Dermis blood vessel endothelial cell (primary cell): ENCODE measurements at places on chromosomes 1 and 21. TPM values are rescaled to one million over a fixed set of nuclear protein-coding genes. Genes with fewer than 3 reads are reported as not detected.
A peak's percentile ranks its signal among the peaks of the same experiment; 100 is the strongest.

DNA sequence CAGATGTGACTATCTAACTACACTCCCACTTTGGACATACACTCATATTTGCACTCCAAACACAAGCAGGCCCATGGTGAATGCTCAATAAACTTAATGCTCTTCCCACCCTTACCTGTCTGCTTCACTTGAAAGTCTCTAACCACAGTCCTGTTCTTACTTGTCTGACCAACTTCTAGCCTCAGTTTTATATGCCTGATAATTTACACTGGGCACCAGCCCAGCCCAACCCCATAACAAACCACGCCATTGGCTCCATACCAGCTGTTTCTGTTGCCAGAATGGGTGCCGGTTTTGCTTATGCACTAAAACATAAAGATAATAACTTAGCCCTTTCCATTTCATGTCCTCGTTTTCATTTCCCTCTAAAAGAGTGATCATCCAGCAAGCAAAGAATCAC is 395.4 kb downstream of the NTNG1 start:
- no peak for DNase-seq

GRCh38 chr1:161071886-161072371 is 2.2 kb upstream of the ARHGAP30 start:
- peak; percentile 54 for DNase-seq

GRCh38 chr21:37700641-37701202 is 215.5 kb downstream of the KCNJ6 start:
- DNase-seq: peak; percentile 88

- no peak for DNase-seq
These were observed 11.7 kb upstream of the ZNF436 start for GRCh38 chr1:23381233-23381885.

DNA sequence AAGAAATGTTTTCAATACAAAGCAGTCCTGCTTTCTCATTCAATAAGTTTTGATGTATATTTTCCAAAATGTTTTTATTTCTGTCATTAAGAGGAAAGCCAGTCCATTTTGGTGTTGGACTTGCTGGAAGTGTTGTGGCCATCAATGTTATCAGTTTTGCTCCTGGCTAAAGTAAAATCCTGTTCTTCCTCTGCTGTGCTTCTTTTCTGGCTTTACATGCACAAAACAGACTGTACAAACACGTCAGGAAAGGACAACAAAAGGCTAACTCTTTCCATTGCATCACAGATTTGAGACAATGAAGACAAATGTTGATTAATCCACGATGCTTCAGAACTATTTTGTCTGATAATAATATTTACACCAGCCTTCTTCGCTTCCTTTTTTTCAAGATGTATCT is 735.4 kb downstream of the LTN1 start:
- peak; percentile 33 for DNase-seq

- DNase-seq: no peak
These were observed 1.2 kb downstream of the HSPG2 start for GRCh38 chr1:21935891-21936365.

DNA sequence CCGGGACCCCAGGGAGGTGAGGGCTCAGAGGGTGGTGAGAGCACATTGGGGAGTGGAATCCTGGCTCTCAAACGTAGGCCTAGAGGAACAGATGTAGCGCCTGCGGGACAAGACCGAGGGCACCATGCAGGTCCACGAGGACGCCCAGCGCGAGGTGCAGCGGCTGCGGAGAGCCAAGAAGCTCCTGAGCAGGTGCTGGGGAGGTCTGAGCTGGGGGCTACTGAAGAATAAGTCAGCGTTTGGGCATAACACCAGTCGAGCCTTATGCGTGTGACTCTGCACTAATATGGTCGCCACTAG is 2.6 kb upstream of the NBPF3 start:
- no peak for DNase-seq

DNA sequence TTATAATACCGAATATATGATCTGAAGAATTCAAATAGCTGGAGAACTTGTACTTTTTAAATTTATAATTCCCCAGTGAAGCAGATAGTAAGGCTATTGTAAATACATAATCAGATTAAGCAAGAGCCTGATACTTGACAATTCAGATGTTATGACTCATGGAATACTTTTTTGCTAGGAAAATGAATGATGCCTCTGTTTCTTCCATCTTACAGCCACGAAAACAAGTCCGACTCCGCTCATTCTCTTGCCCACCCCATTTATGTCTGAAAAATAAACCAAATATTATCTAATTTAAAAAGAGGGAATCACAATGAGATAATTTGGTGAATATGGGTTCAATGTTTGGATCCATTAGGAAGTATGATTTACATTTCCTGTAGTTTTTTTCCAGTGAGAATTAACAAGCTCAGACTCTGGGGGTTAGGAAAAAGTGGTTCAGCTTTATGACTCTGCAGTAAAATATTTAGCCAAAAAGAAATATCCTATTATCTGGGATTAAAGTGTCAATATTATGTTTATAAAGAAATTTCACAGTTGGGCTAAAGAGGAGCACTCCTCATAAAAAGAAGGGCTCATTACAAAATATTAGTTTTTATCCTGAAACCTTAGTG is 50.4 kb upstream of the DAB1 start:
- no peak for DNase-seq

DNA sequence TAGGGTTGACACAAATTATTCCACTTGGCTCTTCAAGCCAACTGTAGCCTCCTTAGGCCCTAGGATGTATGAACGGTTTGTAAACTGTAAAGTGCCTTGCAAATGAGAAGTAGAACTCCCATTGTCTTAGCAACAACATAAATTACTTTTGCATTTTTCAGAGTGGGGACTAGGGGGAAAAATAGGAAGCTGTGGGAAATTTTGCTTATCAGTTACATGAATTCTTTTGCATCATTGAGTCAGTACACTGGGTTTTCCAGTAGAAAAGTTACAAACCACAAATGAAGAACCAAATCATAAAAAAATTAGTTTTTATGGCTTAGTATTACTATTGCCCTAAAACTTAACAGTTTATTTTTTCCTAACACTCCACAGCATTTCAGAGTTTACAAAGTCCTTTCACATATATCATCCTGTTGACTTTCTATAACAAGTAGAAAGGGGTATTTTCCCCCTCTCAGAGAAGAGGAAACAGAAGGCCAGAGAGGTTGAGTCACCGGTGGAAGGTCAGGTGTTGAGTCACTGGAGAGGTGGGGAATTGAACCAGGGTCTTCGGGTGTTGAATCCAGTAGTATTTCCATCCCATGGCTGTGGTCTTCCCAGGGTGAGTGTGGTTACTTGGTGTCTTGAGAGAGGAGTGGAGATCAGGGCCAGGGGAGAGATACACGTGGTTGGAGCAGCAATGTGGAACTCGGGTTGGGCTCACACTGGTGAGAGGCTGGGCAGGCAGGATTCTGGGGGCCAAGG is 71.9 kb upstream of the USP24 start:
- DNase-seq: peak; percentile 42

- DNase-seq: no peak
These were observed 13.4 kb downstream of the IBA57 start for GRCh38 chr1:228178737-228179684.

DNA sequence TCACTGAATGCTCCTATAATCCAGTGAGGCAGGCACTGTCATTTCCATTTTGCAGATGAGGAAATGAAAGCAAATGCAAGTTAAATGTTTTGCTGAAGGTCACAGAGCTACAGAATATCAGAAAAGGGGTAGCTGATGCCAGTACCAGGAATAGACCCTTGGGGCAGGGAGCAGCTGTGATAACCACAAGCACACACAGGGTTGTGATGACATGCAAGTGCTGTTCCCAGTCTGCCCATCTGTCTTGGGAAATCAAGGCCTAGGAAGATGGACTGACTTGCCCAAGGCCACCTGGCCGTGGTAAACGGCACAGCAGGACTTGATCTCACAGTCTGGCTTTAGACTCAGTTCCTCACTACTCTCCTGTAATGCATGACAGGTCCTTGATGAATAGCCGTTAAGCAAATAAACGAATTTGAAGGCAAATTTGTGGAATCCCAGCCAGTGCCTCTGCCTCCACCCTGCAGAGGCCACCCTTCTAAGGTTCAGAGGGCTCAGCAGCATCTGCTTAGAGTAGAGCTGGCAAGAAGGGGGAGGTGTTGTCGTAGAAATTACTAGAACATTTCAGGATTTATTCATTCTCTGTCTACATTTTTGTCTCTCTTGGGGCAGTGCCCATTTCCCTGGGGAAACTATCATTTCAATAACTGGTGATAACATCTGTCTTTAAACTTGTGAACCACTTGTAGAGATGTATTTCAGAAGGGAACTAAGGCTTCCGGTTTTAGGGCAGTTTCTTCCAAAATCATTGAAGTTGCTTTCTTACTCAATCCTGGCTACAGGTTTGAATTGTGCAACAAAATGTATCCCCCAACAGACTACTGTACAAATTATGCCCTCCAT is 53.2 kb upstream of the MRPS6 start:
- no peak for DNase-seq

GRCh38 chr1:117562581-117563491 is 43.0 kb upstream of the TENT5C start:
- no peak for DNase-seq

The PRDM16 gene
- not detected in 2 replicates for total RNA-seq

The C1orf185 gene
- not detected in 2 replicates for total RNA-seq

The CFHR1 gene
- total RNA-seq: not detected in 2 replicates

The WDTC1 gene
- 32.7 and 51.4 TPM in 2 replicates for total RNA-seq
